ENCODE measurements at places on chromosomes 5 and 9.
A peak's percentile ranks its signal among the peaks of the same experiment; 100 is the strongest.

DNA sequence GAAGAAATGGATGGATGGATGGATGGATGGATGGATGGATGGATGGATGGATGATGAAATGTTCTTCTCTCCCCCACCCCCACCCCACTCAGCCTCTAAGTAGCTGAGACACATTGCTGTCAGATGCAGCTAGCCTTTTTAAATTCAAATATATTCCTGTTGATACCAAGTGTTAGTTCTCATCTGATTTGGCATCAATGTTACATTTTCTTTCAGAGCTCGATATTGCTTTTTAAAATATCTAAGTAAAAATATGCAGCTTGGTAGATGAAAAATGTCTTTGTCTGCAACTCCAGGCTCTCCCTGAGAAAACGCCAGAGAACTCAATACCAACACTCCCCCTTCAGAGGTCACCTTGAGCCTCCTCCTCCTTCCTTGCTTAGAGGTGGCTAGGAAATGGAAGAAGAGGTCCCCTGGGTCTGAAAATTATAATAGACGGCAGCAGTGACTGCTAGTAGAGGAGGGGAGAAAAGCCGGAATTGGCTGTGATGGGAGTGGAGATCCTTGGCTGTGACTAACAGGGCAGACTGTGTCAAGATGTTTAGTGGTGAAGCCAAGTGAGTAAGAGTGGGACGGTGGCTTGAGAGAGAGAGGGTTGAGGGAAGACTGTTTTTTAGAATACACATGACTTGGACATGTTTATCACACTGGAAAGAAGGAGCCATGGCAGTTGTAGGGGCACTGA lies 156.0 kb downstream of the ZNF462 start:
- DNase-seq, result no peak

- DNase-seq, result no peak
These were observed 650.5 kb downstream of the ACTL7B start for GRCh38 chr9:108205276-108205675.

DNA sequence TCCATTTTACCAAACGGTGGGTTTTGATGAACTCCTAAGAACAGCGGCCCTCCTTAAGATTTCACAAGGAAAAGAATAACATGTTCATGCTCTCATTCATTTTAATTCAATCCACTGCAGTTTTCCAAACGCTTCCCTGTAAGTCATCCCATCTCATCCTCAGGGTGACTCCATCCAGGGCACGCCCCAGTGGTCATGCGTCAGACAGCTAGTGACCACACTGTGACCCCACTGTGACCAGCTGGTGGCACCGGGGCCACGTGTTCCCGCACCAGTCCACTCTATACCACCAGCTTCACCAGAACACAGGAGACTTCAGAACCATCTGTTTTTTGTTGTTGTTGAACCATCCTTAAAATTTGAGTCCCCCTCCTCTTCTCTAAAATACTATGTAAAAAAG lies 14.3 kb downstream of the ATPSCKMT start:
- DNase-seq, result peak; percentile 45

DNA sequence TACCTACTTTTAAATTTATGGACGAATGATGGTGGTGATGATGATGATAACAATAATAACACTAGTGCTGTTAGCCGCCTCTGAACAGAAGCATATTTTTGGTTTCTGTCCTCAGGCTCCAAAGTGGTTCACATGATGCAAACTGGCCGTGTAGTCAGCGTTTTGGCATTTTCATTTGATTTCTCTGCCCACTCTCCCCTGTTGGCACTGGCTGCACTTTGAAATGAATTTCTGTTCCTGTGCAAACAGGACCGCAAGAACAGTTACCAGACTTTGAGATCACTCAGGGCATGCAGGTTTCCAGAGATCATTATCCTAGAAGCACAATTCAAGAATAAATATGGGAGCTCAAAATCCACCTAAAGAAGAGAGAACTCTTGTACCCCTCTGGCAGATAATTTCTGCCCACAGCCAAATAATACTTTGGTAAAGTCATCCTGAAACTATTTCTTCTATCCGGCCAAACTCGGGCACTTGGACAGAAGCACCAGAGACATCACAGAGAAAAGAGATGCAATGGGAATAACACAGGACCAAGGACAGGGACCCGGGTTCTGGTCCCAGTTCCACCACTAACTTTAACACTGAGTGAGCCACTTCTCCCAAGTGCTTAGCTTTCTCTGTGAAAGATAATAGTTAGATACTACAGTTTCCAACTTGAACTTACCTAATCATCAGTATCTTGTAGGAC lies 201.7 kb upstream of the PTGER4 start:
- no peak for DNase-seq

DNA sequence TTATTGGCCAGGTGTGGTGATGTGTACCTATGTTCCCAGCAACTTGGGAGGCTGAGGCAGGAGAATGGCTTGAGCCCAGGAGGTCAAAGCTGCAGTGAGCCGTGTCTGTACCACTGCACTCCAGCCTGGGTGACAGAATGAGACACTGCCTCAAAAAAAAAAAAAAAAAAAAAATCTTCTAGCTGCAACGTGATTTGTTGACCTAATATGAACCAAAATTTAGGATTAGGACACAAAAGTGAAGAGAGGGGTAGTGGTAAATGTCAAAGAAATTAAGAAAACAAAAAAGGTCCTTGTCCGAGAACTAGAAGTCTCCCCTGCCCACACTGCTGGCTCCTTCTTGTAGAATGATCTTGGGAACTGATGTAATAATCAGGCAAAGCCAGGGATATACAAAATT lies 272.0 kb downstream of the EFNA5 start:
- no peak for DNase-seq

- DNase-seq, result no peak
These were observed 132.2 kb downstream of the CDC42SE2 start for GRCh38 chr5:131396015-131396414.

DNA sequence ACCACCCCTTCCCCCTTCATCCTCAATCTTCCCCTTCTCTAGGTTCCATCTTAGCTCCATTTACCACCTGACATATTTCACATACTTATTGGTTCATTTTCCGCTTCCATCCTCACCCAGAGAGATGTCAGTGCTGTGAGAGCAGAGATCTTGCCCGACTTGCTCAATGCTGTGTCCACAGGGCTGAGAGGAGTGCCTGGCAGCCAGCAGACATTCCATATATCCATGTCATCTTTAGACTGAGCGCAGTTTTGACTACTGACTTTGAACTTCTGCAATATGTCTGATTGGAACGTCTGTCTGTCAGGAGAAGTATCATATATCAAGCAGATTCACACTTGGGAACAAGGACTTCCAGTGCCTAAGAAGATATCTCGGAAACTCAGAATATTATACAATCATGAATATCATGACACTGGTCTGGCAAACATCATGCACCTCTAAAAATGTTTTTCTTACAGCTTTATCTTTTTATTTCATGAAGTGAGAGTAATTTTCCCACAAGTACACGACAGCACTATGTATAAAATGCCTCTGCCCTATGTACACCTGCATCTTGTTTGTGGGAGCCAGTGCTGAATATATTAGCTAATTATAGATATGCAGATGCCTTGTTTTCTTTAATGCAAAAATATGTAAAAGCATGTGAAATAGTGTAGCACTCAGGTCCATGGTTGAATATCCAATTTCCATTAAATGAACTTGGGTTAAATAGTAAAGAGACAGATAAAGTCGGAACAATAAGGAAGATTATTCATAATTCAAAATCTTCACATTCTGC lies 454.0 kb upstream of the DAP start:
- no peak for DNase-seq

DNA sequence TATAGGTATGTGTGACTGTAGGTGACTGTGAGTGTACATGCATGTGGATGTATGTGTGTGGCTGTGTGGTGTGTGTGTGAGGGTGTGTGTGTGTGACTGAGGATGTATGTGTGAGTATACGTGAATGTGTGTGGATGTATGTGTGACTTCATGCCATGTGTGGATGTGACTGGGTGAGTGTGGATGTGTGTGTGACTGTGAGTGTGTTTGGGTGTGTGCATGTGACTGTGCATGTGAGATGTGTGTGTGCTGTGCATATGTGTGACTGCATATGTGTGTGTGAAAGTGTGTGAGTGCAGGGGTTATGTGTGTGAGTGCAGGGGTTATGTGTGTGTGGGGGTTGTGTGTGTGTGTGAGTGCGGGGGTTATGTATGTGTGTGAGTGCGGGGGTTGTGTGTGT lies 42.3 kb downstream of the RXRA start:
- DNase-seq, result no peak

DNA sequence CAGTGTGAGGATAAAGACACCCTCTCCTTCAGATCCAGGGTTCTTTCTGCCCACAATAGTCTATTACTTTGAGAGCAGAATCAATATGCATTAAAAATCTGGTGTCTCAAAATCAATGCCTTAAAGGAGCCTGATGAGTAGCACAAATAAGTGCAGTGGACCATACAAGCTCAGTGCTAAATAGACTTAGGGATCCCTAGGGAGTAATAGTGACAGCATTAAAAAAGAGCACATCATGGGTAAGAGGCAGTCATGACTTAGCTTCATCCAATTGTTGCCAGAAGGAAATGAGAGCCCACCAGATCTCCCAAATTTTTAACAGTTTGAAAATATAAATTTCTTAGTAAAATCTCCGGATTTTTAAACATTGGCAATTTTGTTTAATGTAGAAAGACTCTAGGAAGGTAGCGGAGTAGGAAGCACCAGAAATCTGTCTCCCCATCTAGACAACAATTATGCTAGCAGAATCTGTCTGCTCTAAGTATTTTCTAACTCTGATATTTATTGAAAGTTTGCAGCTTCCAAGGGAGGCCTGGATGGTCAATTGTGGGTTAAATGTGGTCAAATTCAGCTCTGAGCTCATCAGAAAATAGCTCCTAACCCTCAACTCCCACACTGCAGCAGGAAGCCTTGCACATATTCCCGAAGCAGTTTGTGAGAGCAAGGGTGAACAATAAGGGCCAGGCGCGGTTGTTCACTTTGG lies 443.9 kb downstream of the TLE1 start:
- no peak for DNase-seq

- no peak for DNase-seq
These were observed 126.4 kb upstream of the GAS1 start for GRCh38 chr9:87073692-87074091.

GRCh38 chr5:80756292-80756691 lies 101.5 kb upstream of the DHFR start:
- DNase-seq, result no peak

- DNase-seq, result no peak
These were observed 474.3 kb upstream of the KIF2A start for GRCh38 chr5:61831736-61832135.

GRCh38 chr5:147055850-147056566 lies 177.5 kb upstream of the PPP2R2B start:
- DNase-seq, result no peak

DNA sequence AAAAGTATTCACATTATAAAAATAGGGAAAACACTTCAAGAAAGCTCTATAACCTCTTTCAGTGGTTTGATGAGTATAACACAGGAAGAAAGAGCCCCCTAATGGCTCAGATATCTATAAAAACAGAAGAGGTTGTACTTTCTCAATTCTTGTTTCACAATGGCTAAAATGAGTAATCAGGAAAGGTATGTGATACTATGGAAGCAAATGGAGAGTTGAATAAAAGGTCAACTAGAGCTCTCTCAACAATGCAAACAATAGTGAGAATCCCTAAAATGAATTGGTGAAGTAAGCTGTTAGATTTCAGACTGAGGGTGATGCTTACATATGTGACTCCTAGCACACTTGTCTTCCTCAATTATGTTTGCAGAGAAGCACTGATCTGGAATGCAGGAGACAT lies 584.6 kb upstream of the CDH18 start:
- DNase-seq, result peak; percentile 72

- no peak for DNase-seq
These were observed 10.3 kb upstream of the CD72 start for GRCh38 chr9:35628389-35628991.

- DNase-seq, result no peak
These were observed 75.3 kb upstream of the IL12B start for GRCh38 chr5:159405611-159406031.

DNA sequence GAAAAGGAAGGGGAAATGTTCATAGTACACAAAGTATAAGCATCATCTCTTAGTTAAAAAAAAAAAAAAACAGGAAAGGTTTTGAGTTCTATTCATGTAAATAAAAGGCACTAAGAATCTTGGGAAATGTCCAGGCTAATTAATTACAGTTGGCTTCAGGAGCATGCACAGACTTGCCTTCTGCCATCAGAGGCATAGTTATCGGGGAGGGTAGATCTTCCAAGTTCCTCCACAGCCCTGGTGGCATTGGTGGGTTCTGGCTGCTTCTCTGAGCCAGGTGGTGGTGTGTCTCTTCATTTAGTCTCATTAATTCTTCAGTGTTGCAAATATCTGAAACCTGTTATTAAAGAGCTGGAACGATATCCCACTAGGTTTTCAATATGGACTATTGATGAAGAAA lies 85.2 kb downstream of the TMEM252 start:
- no peak for DNase-seq

- DNase-seq, result no peak
These were observed 78.7 kb downstream of the GAS1 start for GRCh38 chr9:86868616-86869015.

DNA sequence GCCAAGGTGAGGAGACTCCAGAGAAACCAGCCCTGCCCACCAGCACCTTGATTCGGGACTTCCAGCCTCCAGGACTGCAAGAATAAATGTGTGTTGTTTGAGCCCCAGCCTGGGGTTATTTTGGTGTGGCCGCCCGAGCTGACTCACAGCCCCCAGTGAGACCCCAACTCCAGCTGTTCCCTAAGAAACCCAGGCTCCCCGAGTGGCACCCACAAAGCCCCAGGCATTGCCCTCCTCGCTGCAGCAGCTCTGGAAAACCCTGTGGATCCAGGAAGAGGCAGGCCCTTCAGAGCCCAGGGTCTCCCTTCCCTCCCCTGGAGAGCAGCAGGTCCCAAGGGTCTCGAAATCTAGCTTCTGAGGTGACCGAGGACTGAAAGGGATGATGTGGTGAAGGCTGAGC lies 69.2 kb upstream of the PPP1R26 start:
- DNase-seq, result no peak

GRCh38 chr9:90870621-90871326 lies 69.2 kb downstream of the SYK start:
- DNase-seq, result peak; percentile 54

DNA sequence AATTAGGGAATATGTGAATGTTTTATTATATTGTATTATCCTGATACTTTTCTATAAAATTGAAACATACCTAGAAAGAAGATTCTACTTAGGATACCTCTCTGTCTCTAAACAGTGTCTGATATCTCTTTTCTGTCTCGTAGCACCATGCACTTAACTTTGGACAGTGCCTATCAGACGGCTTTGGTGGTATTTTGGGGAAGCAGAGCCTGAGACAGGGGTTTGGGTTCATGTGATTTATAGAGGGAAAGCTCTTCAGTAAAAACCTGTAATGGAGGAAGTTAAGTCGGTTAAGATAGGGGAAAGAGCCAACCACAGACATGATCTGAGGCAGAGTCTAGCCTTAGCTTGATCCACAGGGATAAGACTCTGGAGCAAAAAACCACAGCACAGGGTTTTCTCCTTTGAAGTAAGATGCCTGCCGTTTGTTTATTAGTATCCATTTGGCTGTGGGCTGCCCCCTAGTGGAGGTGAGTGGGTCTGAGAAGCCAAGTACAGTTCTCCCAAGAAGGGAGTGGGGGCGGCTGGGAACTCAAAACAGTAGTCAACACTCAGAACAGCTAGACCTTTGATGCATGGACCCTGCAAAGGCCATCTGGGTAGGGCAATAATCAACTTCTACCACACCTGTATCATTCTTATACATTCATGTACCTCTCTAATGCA lies 141.2 kb upstream of the ASTN2 start:
- peak; percentile 64 for DNase-seq

- DNase-seq, result peak; percentile 44
These were observed 1.0 kb downstream of the FOXE1 start for GRCh38 chr9:97853844-97854695.

GRCh38 chr9:91159664-91160121 lies 202.0 kb downstream of the AUH start:
- no peak for DNase-seq

- DNase-seq, result no peak
These were observed 123.5 kb upstream of the SARDH start for GRCh38 chr9:133861692-133862091.

Measured in NCI-H460 (cell line).